Calu3 (cell line): ENCODE measurements at places on chromosomes 3 and 15. TPM values are rescaled to one million over a fixed set of nuclear protein-coding genes. Genes with fewer than 3 reads are reported as not detected.

The KBTBD13 gene
- not detected in 2 replicates for total RNA-seq

The ONECUT1 gene
- total RNA-seq = 0.91 and 1.1 TPM in 2 replicates

The OSTN gene
- not detected in 2 replicates for total RNA-seq

The DUSP7 gene
- 7.7 and 7.9 TPM in 2 replicates for total RNA-seq

The TMEM42 gene
- 12.3 TPM in 2 replicates for total RNA-seq

The SKOR1 gene
- 0.17 and 0.27 TPM in 2 replicates for total RNA-seq

The GJD2 gene
- not detected in 2 replicates for total RNA-seq

The LRRC34 gene
- not detected in 2 replicates for total RNA-seq

The CSTA gene
- not detected in 2 replicates for total RNA-seq

The MYO5A gene
- total RNA-seq = 5.1 and 6.1 TPM in 2 replicates

The TIMP4 gene
- total RNA-seq = 0.22 and 0.28 TPM in 2 replicates

The KLF15 gene
- total RNA-seq = 8.2 and 10.6 TPM in 2 replicates

The RASL12 gene
- total RNA-seq = 0.12 and 0.39 TPM in 2 replicates

The FGF7 gene
- 0.24 TPM in 1 of 2 replicates, not detected in the other for total RNA-seq

The ZNF80 gene
- total RNA-seq = not detected in 2 replicates

The SERPINI2 gene
- not detected in 2 replicates for total RNA-seq

The PYDC2 gene
- not detected in 2 replicates for total RNA-seq

The SLC24A1 gene
- 9.0 and 13.2 TPM in 2 replicates for total RNA-seq

The FEZF2 gene
- total RNA-seq = not detected in 2 replicates

The DUOX2 gene
- total RNA-seq = 0.21 and 1.2 TPM in 2 replicates

The SHF gene
- total RNA-seq = 6.0 and 7.3 TPM in 2 replicates

The ACKR4 gene
- 4.9 and 8.1 TPM in 2 replicates for total RNA-seq

The LRRK1 gene
- total RNA-seq = 20.1 and 21.3 TPM in 2 replicates

The CHRFAM7A gene
- 1.4 TPM in 1 of 2 replicates, not detected in the other for total RNA-seq

The SLC30A4 gene
- total RNA-seq = 2.0 and 2.3 TPM in 2 replicates

The KCNMB2 gene
- not detected in 2 replicates for total RNA-seq
